ENCODE measurements at places on chromosomes 4 and X. TPM values are rescaled to one million over a fixed set of nuclear protein-coding genes. Genes with fewer than 3 reads are reported as not detected.

Gene SYTL5
- total RNA-seq = 0.44 TPM

Gene GNRHR
- total RNA-seq = not detected

Gene CD38
- total RNA-seq = 3.0 TPM

Gene SOWAHB
- total RNA-seq = not detected

Gene TMEM31
- not detected for total RNA-seq

Gene ADGRG4
- not detected for total RNA-seq

Gene GABRQ
- 0.90 TPM for total RNA-seq

Gene FANCB
- 2.7 TPM for total RNA-seq

Gene GRIA2
- total RNA-seq = 11.5 TPM

Gene F8A3
- total RNA-seq = 13.6 TPM

Gene RBM46
- total RNA-seq = not detected

Gene PJA1
- total RNA-seq = 38.5 TPM

- no peak for DNase-seq
These were observed 49.8 kb upstream of the CYSLTR1 start for GRCh38 chrX:78377186-78377585.

DNA sequence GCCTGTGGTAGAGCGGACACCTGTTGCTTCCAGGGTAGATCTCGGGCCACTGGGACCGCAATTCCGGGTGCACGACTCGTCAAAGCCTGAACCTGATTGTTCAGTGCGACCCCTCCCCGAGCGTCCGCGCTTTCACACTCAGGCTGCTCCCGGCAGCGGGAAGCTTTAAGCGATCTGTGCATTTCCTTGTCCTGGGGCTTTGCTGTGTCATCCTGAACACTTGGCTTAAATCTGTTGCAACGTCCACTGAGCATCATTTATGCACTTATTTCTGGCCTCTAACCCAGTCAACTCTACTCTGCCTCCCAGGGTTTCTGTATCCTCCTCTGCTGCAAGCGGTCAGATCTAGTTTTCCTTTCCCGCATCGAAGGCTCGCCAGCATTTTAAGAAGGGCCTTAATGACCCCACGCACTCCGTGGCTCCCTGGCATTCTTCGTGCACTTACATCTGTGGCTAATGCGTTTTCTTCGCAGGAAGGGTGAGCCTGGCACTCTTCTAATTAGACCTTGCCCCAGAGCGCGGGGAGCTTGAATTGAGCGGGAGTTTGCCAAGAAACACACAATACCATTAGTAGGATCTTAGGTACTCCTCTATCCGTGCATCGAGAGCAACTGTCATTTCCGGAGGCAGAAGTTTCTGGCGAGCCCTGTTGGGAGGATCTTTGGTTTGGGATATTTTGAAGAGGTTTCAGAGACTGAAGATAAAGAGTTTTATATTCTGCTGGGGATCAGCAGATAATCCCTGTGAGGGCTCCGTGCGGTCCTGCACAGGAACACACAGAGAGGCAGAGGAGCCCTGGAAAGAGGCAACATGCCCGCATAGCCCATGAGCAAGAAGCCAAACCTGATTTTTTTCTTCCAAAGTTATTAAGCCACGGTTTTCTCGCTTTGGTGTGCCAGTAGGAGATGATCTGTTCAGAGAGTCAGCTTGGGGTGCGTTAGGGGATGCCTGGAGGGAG lies 654 bp upstream of the DDIT4L start:
- no peak for DNase-seq

- DNase-seq = no peak
These were observed 61.1 kb upstream of the VAMP7 start for GRCh38 chrX:155819966-155820491.

DNA sequence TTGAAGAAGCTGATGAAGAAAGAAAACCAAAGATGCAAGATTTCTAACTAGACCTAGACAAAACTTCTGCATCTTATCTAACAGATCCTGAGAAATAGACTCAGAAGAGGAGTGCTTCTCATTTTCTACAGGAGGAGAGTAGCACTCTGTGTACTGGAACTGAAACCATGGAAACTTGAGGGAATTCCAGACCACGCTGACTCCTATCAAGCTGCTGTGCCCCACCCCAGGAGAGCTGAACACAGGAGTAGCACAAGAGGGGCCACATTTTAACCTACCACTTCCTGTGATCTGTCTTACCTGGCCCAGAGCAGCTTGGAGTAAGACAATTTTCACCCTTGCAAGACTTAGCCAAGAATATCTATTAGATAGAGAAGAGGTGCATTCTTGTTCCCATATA lies 248.9 kb downstream of the SCFD2 start:
- DNase-seq = peak; percentile 19

- no peak for DNase-seq
These were observed 193.0 kb downstream of the MGST2 start for GRCh38 chr4:139858436-139859205.

GRCh38 chr4:172850838-172851237 lies 317.8 kb upstream of the GALNT7 start:
- no peak for DNase-seq

DNA sequence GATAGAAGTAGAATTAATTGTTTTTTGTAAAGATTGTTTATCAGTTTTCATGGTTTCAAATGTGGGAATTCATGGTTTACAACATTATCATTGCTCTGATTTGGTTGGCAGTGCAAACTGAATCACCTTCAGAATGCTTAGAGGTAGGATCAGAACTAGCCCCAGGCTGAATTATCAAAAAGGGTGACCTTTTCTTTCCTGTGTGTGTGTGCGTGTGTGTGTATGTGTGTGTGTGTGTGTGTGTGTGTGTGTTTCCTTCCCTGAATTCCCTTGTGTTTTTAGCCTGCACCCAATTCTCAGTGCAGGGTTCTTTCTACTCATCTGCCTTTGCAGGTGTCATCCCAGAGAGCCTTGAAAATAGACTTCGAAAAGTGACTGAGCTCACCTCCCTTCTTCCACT lies 125.0 kb downstream of the BMPR1B start:
- DNase-seq = no peak

DNA sequence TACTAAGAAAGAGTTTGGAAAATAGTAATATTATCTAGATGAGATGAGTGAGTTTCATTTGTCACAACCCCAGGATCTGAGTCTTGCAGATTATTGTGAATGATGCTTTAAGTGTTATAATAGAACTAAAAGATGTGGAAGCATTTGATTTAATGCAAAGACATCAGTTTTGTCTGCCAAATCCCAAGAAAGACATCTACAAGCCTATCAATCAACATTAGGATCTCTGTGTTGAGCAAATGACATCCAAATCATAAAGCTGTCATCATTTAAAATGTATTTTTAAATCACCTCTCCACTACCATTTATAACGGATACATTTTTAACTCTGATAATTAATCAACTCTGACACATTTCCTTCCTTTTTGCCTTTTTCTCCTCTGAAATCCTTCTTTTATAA lies 310.8 kb upstream of the SLIT2 start:
- no peak for DNase-seq

DNA sequence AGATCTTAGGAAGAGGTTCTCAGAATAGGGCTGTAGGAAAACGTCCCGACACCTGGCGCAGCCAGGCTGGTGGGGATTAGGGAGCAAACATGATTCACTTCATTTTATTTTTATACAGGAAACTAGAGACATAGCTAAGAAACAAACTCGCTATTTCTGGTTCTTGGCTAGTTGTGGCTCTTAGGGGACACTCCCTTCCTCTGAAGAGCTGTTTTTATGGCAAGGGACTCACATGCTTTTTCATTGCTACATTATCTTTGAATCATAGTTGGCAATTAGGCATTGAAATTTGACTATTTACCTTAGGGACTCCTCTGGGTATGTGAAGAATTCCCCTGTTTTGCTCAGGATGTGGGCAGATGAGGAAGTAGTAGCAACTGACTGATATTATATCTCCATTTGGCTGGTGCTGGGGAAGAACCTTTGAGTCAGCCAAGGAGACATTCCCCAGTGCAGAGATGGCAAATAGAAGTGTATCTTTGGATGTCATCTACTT lies 174.5 kb downstream of the SMIM20 start:
- DNase-seq = peak; percentile 35

DNA sequence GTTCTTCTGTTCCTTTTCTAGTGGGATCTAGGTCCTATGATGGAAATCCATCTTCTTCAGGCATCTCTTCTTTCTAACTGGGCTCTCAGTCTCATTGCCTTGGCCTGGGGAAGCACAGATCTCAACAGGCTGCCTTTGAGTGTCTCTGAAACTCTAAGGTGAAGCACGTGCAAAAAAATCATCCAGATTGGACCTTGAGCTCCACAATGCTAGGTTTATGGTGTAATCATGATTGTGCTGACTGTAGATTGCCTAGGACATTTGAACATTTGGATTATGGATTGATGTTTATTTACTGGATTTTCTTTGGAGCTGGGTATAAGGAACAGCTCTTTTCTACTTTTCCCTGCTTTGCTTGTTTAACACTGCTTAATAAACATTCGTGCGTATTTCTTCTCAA lies 191.5 kb upstream of the NR3C2 start:
- DNase-seq = no peak

DNA sequence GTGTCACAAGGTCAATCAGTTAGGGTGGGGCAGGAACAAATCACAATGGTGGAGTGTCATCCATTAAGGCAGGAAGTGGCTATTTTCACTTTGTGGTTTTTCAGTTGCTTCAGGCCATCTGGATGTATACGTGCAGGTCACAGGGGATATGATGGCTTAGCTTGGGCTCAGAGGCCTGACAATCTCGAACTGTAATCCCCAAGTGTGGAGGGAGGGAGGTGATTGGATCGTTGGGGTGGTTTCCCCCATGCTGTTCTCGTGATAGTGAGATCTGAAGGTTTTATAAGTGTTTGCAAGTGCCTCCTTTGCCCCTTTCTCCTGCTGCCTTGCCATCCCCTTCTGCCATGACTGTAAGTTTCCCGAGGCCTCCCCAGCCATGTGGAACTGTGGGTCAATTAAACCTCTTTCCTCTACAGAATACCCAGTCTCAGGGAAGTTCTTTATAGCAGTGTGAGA lies 36.7 kb upstream of the STS start:
- DNase-seq = no peak

GRCh38 chrX:24081661-24082154 lies 27.0 kb downstream of the EIF2S3 start:
- DNase-seq = peak; percentile 15

GRCh38 chr4:14165222-14165920 lies 537.8 kb upstream of the BOD1L1 start:
- no peak for DNase-seq

DNA sequence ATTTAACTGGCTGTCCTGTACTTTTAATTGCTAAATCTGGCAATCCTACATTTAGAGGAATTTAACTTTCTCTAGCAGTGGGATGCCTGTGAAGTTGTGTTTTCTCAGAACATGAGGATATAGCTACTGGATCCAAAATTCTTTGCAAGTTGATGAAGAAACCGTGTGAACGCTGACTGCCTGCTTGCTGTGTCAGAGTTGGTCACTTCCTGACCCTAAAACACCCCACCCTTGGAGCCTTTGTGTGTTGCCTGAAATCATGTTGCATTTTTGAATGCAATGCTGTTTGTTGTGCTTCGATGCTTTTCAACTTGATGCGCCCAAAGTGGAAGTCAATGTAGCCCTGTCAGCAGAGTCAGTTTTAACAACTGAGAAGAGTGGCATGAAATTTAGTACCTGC lies 211.2 kb downstream of the ANK2 start:
- no peak for DNase-seq

DNA sequence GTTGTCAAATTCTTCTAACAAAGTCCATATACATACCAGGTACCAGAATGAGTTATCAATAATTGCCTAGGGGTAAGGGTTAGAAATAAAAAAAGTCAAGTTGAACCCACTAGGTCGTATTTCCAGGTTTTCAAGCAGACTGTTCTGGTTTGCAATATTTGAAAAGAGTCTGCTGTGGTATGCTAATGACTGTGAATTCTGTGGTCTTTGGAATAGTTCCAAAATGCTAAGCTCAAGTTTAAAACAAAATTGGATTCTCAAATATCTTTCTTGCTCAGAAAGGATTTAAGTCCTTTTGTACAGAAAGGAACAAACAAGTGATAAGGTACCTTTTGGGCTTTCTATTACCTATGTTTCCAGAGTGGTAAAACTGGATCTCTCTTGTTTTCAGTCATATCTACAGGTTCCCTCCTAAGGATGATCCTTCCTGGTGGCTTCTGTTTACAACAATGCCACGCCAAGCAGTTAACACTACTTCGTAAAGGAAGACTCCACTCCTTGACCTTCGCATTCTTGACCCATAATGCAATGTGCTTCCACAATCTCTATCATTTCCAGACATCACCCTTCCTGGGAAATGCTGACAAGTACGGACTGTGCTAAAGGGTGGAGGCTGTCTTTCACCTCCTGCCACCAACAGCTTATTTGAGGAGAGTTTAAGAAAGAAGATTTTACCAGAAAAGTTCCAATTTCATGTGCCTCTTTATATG lies 531.7 kb upstream of the FTHL17 start:
- DNase-seq = no peak

DNA sequence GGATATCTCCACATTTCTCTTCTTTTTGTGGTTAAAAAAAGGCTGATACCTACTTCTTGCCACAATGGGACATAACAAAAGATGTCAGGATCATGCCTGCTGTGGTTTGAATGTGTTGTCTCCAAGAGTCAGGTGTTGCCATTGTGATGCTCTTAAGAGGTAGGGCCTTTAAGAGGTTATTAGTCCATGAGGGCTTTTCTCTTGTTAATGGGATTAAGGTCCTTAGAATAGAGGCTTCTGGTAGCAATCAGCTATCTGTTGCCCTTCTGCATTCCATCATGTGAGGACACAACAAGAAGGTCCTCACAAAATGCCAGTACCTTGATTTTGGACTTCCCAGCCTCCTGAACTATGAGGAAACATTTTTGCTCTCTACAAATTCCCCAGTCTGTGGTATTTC lies 191.4 kb downstream of the GBA3 start:
- DNase-seq = no peak

DNA sequence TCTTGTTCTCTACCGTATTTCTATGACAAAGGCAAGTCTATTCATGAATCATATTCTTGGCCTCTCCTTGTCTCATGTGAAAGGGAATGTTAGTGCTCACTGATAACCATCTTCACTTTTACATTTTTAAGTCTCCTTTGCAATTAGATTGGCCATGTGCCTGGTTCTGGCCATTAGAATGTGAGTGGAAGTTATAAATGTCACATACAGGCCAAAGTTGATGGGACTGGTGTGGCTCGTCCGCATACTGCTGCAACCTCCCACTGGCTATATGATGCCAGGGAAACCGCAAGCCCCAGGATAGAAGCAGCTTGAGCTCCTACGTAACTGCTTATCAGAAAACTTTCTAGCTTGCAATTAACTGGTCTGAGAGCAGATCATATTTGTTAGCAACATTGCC lies 86.1 kb downstream of the MAGEC1 start:
- DNase-seq = no peak

GRCh38 chrX:11754958-11755645 lies 2.9 kb upstream of the MSL3 start:
- DNase-seq = no peak

- DNase-seq = no peak
These were observed 62.8 kb downstream of the FAM9B start for GRCh38 chrX:8971116-8971515.

All from tibial nerve (tissue), 4 donors.